Fibroblast of skin of right quadriceps (primary cell): ENCODE measurements at places on chromosomes 5 and 9.

GRCh38 chr5:14595189-14595588 is 13.6 kb downstream of the OTULINL start:
- DNase-seq: no peak

- DNase-seq: no peak
Measured at GRCh38 chr5:1386274-1386717, 41.4 kb upstream of the CLPTM1L start.

DNA sequence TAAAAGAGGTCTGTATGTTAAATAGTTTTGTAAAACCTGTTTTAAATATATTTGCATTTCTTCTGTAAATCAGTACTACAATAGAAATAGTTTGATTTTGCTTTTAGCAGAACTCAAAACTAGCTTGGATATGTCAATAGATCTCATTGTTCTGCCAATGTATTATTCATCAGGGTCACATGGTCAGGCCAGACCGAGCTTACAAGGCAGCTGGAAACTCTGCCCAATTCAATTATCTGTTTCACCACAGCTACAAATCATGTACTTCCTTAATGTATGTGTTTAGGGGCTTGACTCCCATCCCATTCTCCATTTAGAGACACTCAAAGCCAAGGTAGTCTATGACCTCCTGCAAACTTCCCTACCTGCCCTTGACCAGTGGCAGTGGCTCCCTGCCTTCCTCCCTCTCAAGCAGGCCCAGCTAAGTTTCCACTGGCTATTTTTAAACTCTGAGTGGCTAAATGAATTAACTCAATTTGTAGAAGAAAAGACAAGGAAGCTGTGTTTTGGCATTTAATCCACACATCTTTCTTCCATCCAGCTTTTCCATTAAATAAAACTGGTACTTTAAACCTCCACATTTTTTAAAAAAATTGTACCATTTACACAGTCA is 46.4 kb upstream of the SELENOP start:
- no peak for DNase-seq

GRCh38 chr9:91065231-91066041 is 263.8 kb downstream of the SYK start:
- DNase-seq: no peak

DNA sequence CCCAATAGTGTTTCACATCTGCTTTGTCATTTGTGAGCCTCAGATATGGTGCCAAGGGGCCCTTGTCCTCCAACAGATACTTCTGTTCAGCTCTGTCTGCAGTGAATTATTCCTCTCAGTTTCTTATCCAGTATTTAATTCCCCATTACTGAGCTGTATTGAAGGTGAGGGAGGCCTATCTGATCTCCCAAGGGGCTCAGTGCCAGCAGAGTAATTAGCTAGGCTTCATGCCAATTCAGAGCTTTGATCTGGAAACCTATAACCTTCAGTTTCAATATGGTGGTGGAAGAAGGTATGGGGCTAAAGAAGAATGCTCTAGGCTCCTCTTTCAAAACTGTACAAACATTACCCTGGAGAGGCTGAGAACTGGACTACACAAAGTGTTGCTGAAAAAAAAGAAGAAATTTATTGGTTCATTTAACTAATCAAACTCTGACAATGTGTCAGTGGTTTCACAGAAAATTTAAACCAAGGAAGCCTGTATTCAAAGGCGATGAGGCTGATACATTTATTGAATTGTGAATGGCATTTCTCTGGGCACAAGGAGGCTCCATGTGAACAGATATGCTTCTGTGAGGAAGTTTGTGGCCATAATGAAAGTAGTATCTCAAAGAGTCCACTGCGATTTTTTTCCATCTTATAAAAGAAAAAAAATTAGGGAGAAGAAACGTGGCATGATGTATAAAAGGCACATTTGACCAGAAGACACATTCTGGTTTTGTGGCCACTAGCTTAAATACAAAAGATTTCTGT is 397.8 kb downstream of the TLE4 start:
- DNase-seq: no peak

GRCh38 chr9:89467278-89467625 is 30.7 kb downstream of the SEMA4D start:
- no peak for DNase-seq

DNA sequence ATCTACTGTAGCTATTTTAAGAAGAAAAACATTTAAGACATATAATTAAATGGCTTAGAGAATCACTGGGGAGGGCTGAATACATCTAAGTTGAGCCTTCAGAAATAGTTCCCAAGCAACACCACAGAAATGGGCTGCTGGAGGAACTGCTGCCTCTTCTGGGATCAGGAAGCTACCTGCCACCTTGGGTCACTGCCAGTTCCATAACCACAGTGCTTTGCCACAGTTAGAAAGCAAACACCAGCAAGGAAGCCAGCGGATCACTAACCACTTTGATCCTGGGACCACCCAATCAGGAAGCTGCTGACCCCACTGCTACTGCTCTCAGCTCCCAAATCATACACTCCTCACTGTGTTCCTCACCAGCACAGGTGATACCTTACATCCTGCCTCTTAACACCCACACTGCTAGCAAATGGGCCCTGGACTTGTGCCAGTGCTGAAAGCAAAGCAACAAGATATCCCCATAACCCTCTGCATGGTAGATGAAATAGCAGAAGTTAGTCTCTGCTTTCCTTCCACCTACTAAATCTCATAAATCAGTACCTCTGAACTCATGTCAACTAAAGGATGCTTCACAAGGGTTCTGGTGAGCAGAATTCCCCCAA is 346.9 kb downstream of the DEPDC1B start:
- DNase-seq: no peak

DNA sequence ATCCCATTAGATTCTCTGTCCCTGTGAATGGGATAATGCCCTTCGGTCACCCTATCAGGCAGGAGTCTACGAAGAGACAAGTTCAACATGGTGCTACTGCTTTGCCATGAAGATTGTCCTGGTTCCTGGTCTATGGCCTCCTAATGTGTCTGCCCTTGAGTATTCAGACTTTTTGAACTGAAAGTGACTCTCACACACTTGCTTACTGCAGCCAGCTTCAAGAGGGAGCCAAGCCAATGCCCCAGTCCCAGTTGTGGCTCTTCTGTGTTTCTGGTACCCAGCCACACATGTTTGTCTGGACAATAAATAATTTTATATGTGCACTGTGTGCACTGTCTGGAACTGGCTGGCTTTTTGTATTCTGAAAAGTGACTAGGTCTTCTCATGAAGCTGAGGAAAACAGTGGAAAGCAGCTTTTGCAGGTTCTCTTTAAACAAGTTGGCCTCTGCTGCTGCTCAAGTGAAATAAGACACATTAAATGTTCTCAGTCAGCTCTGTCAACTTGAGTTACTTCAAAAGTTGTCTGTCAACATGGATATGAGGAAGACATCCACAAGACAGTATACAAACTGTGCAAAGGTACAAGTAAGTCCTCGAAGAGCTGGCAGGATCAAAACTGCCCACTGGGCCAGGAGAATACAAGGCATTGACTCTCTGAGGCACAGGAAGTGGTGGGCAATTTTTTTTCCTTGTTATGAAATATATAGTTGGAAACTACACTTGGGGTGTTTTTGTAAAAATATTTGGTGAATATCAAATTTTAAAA is 60.0 kb downstream of the ZNF608 start:
- DNase-seq: no peak

DNA sequence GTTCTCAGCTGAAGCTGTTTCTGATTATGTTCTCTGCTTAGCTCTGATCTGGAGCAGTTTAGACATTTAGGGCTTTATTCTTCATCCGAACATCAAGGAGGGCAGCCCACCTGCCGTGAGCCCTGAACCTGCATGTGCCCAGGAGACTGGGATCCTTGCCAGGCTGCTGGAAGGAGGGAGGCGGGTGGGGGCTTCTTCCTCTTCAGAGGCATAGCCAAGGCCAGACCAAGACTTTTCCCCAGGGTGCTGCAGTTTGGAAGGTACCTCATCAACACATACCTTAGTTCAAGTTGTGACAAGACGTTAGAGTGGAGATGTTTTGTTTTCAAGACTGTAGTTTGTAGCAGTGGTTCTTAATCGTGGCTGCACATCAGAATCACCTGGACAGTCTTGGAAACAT is 64.9 kb downstream of the RALGPS1 start:
- DNase-seq: no peak

- peak; percentile 71 for DNase-seq
Measured at GRCh38 chr5:1542781-1543180, 19.0 kb upstream of the LPCAT1 start.

- DNase-seq: no peak
Measured at GRCh38 chr5:124868676-124869075, 122.2 kb upstream of the ZNF608 start.

DNA sequence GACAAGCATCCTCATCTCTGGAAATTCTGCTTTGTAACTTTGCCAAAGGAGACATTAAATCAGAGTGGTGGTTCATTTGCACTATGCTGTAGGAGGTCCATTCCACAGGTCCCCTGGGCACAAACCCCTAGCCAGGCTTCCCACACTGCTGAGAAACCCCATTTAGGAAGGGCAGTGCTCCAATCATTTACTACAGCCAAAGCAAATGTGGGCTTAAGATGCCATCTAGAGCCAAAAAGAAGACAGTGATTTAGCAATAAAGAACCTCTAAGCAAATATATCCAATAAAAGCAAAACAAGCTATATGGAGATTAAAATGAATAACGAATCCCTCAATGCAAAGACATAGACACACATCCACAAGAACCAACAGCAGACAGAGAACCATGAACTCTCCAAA is 129.0 kb upstream of the ALDH1B1 start:
- DNase-seq: peak; percentile 36

DNA sequence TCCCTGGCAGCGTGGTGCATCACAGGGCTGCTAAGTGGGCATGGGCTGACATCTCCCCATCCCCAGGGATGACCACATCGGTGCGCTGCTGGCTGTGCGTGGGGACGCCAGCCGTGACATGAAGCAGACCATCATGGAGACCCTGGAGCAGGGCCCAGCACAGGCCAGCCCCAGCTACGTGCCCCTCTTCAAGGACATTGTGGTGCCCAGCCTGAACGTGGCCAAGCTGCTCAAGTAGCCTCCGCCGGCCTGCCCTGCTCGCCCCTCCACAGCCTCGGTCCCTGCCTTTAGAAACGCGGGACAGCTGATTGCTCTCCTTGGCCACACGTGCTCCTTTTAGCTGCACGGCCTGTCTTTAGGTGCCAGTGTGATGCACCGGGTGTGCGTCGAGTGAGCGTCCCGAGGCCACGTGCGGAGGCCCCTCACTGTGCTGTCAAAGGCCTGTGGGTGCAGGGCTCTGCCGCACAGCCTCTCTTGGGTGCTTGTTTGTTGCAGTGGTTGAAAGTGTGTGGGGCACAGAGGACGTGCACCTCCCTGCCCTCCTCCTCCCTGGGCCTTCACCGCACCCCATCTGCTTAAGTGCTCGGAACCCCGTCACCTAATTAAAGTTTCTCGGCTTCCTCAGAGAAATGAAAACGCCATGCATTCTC is 23.8 kb downstream of the EXOC3 start:
- no peak for DNase-seq

DNA sequence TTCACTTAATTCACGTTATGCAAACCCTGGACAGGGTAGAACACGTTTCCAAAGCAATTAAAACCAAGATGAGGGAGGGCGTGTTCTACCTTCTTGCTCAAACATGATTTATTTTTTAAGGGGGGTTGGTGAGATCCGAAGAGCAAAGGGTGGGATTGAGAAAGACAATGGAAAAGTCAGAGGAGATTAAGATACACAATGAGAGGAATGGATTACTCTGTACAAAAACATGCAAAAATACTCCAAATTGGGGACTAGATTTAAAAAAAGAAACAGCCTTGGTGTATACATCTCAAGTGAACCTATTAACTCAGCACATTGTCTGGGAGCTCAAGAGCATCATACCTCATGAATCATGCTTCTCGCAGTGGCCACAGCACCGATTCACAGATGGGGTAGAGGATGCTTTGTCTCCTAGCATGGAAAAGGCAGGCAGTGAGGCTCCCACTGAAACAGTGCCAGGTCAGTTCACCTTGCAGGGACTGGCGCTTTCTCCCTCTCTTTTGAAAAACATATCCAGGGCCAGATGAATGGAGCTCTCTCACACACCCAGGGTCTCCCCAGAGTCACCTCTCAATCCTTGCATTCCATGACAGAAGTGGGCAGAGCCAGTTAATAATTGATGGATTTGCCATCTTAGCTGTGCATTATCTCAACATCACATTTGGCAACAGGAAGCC is 459.7 kb downstream of the BNC2 start:
- peak; percentile 69 for DNase-seq

DNA sequence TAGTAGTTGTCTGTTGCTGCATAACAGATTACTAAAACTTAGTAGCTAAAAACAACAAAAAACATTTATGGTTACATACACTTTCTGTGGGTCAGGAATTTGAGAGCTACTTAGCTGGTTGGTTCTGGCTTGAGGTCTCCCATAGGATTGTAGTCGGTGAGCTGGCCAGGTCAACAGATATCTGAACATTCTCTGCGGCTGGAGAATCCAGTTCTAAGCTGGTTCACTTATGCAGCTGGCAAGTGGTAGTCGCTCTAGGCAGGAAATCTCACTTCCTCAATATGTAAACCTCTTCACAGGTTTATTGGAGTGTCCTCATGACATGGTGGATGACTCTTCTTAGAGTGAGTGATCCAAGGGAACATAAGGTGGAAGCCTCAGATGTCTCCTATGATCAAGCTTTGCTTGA is 65.7 kb upstream of the TNFAIP8 start:
- no peak for DNase-seq

DNA sequence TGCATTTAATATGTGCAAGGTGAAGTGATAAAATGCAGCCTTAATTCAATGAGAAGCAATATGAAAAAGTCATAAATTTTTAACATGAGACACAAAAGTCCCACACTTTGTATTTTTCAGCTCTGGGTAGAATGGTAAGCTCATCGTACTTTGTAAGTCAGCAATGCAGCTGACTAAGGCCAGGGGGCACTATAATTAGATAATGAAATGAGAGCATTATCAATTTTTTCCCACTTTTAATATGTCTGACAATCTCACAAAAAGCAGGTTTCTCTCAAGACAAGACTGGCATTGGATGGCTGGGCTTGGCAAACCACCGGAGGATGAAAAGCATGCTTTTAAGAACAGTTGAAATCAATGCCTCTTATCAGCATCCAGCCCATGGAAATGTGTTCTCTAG is 162.8 kb downstream of the FAM174A start:
- no peak for DNase-seq

- DNase-seq: no peak
Measured at GRCh38 chr5:179370490-179371120, 25.3 kb upstream of the ADAMTS2 start.

GRCh38 chr9:133981958-133982681 is 10.0 kb downstream of the VAV2 start:
- no peak for DNase-seq

DNA sequence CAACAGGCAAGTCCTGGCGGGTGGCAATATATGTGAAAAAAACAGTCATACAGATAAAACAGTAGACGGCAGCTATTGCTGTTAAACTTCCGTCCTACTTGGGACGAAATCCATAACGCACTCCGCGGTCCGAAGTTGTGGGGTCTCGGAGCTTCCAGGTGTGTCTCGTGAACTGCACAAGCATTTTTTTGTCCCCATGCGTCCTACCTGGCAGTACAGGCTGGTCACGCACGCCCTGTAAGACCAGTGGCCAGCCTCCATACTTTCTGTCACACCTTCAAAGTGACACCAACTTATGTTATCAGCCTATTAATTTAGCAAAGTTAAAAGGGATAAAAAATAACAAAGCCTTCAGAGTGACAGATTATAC is 51.3 kb downstream of the TGFBI start:
- no peak for DNase-seq

- no peak for DNase-seq
Measured at GRCh38 chr9:124443625-124444024, 6.6 kb upstream of the ADGRD2 start.

GRCh38 chr9:95762322-95762721 is 113.2 kb upstream of the ERCC6L2 start:
- DNase-seq: no peak

GRCh38 chr9:16352791-16353401 is 517.6 kb downstream of the BNC2 start:
- DNase-seq: no peak

- DNase-seq: no peak
Measured at GRCh38 chr5:124643336-124643735, 103.1 kb downstream of the ZNF608 start.
